ENCODE measurements at places on chromosomes 7 and 10.

- DNase-seq, result no peak
Observed at GRCh38 chr10:66748217-66748616, 177.6 kb upstream of the LRRTM3 start.

- no peak for DNase-seq
Observed at GRCh38 chr7:5363729-5364128, 59.9 kb downstream of the TNRC18 start.

DNA sequence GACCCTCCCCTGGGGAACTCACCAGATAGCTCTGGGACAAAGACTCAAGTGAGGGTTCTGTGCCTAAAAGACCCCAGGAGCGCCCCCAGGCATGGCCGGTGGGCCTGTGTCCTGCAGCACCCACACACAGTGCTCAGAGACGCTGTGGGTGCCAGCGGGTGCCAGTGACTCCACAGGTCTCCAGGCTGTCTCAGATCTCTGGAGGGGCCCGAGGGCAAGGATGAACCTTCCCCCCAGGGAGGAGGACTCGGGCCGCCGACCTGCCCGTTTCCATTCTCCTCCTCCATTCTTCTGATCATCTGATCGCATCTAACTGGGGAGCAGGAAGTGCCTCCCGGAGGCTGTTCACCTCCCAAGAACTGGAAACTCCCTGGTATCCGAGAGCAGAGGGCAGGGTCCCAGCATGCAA is 980 bp downstream of the ADAM8 start:
- DNase-seq, result peak; percentile 62

- no peak for DNase-seq
Observed at GRCh38 chr7:22137466-22137865, 191.8 kb upstream of the CDCA7L start.

DNA sequence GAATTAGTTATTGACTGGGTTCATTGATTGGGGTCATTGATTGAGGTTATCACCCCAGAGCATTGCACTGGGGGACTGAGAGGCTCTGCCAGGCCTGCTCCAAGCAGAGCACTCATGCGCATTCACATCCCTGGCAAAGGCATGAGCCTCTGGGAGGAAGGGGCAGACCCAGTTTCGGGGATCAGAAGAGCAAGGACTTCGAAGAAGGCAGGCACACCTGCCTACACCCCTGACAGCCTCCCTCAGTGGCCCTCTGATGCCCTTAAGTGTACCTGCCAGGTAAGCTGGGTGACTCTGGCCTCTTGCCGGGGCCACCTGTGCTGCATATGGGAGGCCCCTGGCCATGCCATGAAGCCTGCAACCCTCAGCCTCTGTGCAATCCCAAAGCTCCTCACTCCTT is 181.1 kb downstream of the PTPN20 start:
- DNase-seq, result no peak
